Activated CD4-positive, alpha-beta T cell treated with anti-CD3 and anti-CD28 coated beads, Interleukin-10, Interleukin-2, amounts not matched to agents 100 ng/mL and 50 ng/mL, durations not matched to agents 16 hours and 8 hours (primary cell): ENCODE measurements at places on chromosomes 4 and X.

DNA sequence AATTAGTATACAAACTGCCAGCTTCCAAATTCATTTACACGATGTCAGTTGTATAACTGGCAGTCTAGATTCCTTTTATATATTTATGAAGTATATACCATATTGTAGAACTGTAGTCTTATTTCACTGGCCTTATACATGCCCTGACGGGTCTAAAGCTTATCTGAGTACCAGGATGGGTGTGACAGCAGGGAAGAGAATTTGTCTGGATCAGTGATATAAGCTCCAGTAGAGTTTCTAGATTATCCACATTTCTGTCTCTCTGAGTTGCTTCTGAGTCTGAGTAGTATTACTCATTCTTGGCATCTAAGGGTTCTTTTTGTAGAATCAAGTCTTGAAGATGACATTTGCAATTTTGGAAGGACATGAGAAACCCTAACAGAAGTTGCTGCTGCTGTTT is 101.3 kb downstream of the RPA4 start:
- DNase-seq: no peak

DNA sequence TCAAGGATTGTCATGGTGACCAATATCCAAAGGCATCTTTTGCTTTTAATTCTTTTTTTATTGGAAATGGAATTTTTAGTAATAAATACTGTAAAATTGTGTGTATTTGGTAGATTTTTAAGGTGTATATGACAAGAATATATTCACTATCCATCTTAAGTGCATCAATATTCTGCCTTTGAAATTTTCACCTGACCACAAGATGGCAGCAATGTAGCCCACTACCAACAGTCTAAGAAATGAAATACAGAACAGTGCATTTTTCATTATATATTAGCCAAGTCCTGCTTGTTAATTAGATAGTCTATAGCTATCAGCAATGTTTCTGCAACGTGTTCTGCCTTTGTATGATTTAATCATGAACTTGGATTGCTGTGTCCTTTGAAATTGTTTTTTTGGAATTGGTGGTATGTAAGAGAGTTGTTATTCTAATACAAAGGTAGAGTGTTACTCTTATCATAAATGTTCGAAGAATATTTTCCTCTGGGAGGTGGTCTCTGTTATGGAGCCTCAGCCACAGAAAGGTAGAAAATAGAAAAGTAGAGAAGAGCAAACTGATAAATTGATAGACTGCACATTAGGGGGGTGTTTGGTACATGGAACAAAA is 38.2 kb downstream of the HPGDS start:
- DNase-seq: peak; percentile 39

GRCh38 chr4:128566693-128567092 is 242.8 kb upstream of the JADE1 start:
- DNase-seq: no peak

GRCh38 chrX:1012678-1013300 is 199.7 kb downstream of the CRLF2 start:
- no peak for DNase-seq

DNA sequence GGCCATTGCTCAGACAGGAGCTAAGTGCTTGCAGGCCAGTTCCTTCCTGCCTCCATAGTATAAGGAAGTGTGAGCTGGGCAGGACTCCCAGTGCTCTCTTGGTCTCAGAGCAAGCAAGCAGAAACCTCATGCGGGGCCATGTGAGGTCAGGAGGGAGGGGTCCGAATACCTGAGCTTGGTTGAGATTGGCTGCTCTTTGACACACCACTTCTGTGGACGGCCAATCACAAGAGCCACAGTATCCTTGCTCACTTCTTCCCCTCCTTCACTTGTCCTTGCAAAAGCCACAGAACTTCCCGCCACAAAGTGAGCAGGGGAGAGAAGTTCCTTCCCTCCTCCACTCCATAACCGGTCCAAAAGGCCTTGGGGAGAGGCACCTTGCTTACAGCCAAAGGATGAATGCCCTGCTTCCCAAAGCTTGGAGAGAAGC is 56.7 kb downstream of the PRPS1 start:
- DNase-seq: peak; percentile 40

DNA sequence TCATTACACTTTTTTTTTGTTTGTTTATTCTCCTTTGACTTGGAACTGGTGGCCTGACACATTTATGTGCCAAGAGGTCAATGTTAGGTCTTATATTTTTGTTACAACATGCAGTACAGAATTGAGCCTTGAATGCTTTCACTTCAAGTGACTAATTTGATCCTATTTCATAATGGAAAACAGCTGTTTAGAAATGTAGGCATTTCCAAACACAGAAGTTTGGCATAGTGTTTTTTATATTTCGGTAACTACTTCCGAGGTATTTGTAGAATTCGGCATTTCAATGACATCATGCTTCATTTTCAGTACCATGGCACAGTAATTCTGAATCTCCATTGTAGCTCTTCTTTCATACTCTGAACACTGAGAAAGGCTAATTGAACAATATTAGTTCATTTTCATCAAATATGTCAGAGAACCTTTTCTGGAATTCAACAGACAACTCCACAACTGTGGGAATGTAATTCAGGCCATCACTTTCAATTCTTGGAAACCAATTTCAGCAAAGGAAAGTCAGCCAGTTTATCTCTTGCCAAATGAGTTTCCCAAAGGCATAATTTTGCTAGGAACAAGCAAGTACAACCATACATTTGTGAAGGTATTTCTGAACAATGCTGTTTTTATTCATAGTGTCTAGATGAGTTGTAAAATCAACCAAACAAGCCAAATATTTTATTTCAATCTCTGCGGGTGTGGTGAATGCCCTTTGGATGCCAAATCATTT is 11.4 kb downstream of the FAM120C start:
- no peak for DNase-seq
